NT2/D1 (cell line): ENCODE measurements at places on chromosomes 6 and 20.

DNA sequence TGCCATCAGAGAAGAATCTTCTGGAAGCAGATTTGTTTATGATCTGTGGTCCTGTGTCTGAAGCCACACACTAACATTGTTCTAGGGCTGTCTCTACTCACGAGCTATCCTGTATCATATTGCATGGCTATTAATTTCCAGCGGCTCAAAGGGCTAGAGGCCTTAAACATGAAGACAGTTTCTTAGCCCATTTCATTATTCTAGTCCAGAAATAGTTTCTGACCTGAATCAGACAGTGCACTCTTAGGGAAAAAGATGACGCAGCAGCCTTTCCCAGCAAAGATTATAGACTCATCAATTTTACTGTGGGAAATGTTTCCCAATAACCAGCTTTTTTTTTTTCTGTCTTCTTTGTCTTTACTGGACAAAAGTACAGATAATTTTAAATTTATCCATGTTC is 105.3 kb upstream of the SUPT3H start:
- DNase-seq: no peak

DNA sequence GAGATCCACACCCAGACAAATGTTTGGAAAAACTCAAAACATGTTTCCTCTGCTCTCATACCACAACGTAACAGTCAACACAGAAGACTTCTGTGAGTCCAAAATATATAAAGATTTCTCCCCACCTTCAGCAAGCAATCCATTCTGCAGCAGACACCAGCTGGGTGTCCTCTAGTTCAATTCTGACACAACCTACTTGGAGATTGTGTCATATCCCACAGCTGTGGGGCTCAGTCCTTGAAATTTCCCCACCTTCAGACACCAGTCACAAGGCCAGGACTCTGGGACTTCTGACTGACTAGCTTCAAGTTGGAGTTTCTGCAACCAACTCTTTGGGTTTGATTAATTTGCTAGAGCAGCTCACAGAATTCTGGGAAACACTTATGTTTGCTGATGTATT is 244.8 kb upstream of the CDYL start:
- no peak for DNase-seq

DNA sequence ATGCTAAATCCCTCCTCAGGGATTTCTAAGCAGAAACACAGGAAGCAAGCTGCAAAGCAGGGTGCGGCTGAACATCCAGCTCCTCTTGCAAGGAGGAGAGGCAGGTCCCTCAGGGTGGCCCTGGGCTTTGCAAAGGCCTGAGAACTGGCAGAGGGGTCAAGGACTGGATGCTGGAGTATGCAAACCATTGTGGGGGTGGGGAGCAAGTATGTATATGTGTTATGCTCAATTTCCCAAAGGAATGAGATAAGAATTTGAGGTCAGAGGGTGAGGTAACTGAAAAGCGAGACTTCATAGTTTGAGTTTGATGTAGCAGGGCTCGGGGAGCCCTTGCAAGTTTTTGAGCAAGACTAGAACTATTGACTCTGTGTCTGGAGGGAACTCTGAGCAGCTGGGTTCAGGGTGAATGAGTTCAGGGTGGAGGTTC is 11.2 kb downstream of the SLC22A2 start:
- no peak for DNase-seq

- DNase-seq: no peak
Measured at GRCh38 chr6:51513891-51514747, 573.3 kb downstream of the PKHD1 start.

DNA sequence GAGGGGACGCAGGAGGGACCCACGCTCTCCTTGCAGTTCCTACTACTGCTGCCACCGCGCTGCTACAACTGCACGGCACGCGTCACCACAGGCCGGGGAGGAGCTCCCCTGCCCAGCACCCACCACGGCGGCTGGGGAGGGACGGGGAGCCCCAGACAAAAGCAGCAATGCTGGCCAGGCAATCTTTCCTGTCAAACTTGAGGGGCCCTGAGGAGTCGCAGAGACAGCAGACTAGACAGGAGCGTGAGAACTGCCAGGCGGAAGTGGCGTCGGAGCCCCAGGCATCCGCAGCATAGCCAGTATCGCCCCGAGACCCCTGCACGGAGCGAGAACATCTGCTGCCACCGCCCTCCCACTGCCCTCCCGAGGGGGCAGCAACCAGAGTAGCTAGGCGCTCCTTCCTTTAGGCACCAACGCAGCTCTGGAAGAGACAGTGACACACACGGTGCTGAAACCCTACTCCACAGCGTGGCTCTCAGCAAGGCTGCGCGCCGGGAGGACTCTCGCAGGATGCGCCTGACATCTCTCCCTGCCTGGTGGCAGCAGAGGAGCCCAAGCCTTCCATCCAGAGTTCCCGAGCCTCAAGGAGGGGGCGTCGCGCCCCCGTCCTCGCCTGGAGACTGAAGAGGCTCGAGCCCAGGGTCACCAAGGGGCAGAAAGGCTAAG is 2.2 kb downstream of the TAF4 start:
- no peak for DNase-seq

- peak; percentile 25 for DNase-seq
Measured at GRCh38 chr6:72522735-72523141, 99.1 kb upstream of the KCNQ5 start.

DNA sequence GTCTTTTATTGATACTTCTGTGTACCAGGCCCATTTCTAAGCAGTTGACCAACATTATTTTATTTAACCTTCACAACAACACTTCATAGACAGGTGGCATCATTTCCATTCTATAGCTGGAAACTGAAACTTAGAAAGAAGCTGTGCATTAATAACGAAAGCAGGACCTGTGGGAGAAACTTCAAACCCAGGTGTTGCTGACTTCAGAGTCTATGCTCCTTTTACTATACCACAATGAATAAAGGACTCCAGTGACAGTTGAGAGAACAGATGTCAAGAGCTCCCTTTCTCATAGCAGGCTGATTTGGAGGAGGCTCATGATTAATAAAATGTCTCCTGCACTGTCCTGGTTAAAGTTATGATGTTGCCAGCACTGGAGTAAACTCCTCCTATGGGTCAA is 56.6 kb upstream of the POU3F2 start:
- DNase-seq: no peak

- DNase-seq: no peak
Measured at GRCh38 chr20:62064770-62065673, 659 bp downstream of the TAF4 start.

GRCh38 chr6:21107796-21108195 is 485.8 kb upstream of the SOX4 start:
- no peak for DNase-seq

DNA sequence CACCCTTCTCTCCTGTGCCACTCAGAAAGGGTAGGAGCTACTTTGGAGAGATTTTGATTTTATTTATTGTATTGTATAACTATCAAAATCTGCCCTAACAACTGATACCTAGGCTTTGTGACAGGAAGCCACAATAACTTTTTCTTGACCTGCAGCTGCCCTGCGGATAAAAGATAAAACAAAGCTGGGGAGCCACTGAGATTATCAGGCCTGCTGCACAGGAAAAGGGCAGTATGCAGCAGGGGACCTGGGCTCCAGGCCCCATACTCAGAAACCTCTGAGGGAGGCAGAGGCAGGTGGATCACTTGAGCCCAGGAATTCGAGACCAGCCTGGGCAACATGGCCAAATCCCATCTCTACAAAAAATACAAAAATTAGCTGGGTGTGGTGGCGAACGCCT is 980 bp upstream of the SNX21 start:
- no peak for DNase-seq

GRCh38 chr6:71852948-71853347 is 33.4 kb upstream of the RIMS1 start:
- no peak for DNase-seq

- DNase-seq: no peak
Measured at GRCh38 chr6:52594221-52594620, 17.4 kb upstream of the TRAM2 start.

DNA sequence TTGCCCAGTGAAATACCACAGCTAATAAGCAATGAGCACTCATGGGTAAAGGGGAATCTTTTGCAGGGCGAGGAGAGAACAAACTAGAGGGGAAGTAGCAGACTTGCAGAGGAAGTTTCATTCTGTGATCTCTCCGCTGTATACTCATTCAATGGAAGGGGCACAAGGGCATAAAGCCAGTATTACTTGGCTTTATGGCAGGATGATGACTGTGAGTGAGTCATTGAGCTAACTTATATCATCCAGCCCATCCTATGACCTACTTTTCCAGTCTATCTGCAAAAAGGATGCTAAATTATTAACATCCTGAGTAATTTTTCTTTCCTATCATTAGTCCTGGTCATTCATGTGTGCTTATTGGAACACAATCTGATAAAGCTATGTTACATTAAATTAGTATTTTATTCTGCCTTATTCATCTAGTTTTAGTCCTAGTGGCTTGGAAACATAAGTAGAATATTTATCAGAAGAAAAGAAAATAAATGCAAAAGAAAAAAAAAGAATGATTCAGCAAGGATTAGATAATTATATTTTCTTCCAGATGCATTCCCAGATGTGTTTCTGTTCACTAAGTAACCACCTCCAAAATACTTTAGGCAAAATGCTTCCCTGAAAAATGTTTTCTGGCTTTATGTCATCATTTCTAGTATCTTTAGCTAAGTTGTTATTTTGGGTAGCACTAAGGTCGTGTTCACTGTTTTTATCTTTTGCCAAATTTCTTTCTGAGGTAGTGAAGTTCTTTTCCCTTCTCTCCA is 471.7 kb downstream of the CDKAL1 start:
- no peak for DNase-seq

GRCh38 chr6:128479048-128479666 is 41.2 kb downstream of the PTPRK start:
- DNase-seq: no peak

GRCh38 chr20:40511478-40511877 is 177.6 kb downstream of the MAFB start:
- no peak for DNase-seq

DNA sequence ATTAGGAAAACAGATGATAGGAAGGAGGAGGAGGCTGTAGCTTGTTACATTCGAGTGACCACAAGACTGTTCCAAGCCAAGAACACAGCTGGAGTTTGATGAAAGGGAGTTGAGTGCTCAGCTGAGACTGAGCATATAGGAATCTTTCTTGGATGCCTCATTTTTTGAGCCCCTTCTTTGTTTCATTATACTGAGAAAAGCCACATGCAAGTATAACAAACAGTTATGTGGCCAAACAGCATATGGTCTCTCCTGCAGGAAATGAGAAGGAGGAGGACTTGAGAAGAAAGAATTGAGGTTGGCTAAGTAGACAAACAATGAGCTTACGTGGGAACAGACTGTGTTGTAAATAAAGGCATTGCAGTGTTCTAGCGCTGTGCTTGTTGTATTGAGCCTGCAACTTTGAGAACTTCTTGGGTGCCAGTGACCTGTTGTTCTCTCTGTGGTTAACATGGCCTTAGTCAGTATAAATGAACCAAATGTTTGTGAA is 78.3 kb downstream of the AKAP7 start:
- DNase-seq: no peak

GRCh38 chr6:4727671-4728435 is 48.4 kb upstream of the CDYL start:
- DNase-seq: no peak

DNA sequence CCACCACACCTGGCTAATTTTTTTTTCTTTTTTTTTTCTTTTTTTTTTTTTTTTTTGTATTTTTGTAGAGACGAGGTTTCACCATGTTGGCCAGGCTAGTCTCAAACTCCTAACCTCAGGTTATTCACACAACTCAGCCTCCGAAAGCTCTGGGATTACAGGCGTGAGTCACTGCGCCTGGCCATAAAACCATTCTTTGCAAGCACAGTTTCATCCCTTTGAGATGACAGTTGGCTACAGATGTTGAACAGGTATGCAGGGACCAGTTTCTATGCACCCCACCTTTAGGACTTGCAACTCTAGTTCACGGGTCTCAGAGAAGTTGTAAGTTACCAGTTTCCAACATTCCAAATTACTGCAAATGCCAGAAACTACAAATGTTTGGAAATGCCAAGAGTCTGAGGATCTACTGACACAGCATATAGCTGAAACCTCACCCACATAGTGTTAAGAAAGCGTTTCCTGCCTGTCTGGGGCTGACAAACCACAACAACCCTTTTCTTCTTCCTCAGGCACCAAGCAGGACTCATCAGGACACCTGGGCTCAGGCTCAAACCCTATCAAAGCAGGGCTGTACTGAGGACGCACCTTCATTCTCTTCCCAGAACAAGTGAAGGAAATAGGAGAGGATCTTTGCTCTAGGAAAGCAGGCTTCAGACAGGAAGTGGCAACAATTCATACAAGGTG is 22.9 kb downstream of the ARHGAP18 start:
- DNase-seq: no peak

DNA sequence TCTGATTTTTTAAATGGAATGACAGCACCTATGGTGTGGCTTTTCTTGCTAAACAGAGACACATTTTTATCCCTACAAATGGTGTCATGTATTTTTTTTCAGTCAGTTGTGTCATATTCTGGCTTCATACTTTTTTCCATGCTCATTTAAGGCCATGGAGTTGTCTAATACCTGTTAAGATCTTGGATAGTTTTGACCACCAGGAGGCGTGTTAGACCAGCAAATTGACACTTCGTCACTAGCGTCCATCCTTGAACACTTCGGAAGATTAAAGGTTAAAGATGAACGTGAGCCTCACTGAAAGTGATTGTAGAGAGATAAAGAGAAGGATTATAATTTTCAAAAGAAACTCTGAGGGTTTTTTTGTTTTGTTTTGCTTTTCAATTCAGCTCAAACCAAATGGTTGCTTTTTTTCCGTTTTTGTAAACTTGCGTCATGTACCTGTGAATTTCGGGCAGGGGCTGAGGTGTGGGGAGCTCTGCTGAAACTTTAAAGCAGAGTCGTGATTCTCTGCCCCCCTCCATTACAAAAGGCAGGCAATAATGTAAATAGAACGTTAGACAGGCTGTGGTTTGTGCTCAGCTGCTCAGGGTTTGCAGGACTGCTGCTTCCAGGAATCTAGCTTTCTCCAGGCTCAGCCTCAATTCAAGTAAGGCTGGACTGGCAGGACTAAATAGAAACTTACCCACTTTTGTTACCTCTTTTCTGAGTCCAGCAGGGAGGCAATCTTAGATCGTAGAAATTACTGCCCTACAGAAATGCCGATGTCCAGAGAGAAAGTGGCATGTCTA is 245.1 kb downstream of the FOXA2 start:
- DNase-seq: peak; percentile 42

DNA sequence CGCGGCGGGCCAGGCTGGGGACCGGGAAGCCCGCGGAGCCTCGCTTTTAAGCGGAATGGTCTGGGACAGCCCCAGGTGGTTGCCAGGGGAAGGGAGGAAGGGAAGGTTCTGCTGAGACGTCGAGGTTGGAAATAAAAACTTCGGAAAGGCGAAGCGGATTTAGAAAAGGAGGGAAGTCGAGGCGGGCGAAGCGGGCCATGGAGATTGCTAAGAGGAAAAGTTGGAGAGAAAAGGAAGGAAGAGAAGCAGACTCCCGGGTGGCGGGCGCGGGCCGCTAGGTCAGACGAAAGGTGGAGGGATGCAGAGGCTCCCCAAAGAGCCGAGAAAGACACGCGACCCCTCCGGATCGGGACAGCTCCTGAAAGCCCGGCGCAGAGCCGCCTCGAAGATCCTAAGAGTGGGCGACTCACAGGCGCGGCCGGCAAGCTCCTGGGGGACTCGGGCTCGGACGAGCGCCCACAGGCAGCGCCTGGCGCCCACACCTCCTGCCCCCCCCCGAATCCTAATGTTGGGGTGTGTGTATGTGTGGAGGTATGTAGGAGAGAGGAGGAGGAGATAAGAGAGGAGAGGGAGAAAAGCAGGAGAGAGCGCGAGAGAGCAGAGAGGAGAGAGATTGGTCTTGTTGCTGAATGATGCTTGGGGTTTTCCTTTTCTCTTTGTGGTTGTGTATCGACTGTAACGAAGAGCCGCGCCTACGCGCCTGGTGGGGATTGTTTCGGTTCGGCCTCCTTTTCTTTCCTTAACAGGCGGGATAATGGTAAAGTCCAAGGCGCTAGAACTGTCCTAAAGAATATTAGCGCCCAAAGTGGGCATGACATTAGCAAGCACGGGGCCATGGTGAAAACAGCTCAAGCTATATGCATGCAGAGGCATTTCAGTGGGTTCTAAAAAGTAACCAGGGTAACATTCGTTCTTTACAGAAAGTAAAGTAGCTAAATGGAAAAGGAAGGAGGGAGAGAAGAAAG is 1.5 kb downstream of the TFAP2B start:
- no peak for DNase-seq
